ENCODE measurements at places on chromosomes 4 and X. TPM values are rescaled to one million over a fixed set of nuclear protein-coding genes. Genes with fewer than 3 reads are reported as not detected.
A peak's percentile ranks its signal among the peaks of the same experiment; 100 is the strongest.

DNA sequence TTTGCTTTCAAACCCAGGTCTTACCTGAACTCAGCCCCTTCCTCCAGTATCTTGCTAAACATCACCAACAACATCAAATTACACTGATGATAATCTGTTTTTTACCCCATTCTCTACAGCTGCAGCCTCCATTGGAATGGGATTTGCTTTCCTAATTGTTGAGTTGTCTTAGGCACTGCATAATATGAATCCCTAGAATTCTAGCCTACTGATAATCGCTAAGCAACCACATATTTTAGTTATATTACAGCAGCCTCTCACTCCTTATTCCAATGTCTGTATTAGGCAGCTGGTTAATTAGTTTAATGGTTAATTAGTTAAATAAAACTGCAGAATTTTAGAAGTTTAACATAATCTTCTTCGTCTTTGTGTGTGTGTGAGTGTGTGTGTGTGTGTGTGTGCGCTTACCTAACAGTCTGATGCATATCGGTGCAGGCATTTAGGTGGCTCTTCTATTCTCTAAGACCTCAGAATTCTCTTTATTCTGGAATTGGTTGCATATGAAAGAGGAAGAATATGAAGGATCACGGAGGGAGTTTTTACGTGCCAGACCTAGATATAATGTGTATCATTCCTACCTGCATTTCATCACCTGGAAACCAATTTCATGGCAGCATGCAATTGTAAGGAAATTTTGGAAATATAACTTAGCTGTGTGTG lies 5.3 kb upstream of the COMMD8 start:
- no peak for DNase-seq

- DNase-seq = no peak
Measured at GRCh38 chr4:80124246-80125211, 51.5 kb upstream of the ANTXR2 start.

DNA sequence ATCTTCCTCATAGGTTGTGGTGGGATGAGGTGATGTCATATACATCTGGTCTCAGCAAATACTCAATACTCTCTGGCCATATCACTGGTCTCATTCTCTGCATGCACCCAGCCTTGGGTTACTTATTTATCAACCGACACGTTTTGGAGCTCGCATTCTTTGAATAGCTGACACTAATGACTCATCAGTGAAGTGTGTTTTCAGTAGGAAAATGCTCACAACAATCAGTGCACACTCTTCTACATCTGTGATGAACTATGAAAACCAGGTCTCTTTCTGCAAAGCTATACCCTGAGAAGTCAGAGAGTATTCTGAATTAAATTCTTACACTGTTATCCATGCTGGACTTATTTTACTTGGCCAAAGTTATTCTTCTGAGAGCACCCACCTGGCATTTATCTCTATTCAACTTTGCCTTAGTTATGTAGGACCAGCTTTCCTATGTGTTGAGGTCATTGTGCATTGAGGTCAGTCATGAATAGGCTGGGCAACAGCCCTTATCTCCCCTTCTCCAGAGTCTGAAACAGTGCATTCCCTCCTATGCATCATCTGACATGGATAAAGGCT lies 58.7 kb upstream of the DHX15 start:
- DNase-seq = no peak

- DNase-seq = no peak
Measured at GRCh38 chr4:162957521-162958143, 209.1 kb downstream of the NAF1 start.

The ABCD1 gene
- total RNA-seq = 9.7 TPM

The ITIH6 gene
- not detected for total RNA-seq

The RS1 gene
- not detected for total RNA-seq

GRCh38 chr4:82721819-82722423 lies 76.7 kb downstream of the SCD5 start:
- peak; percentile 11 for DNase-seq

The KIT gene
- total RNA-seq = not detected

- no peak for DNase-seq
Measured at GRCh38 chrX:74389016-74389722, 32.1 kb upstream of the SLC16A2 start.

The DRP2 gene
- total RNA-seq = 0.10 TPM

GRCh38 chr4:106041294-106042002 lies 146.2 kb downstream of the NPNT start:
- DNase-seq = no peak

The KIF4A gene
- 0.22 TPM for total RNA-seq

- DNase-seq = no peak
Measured at GRCh38 chrX:13520936-13521335, 48.5 kb upstream of the EGFL6 start.

DNA sequence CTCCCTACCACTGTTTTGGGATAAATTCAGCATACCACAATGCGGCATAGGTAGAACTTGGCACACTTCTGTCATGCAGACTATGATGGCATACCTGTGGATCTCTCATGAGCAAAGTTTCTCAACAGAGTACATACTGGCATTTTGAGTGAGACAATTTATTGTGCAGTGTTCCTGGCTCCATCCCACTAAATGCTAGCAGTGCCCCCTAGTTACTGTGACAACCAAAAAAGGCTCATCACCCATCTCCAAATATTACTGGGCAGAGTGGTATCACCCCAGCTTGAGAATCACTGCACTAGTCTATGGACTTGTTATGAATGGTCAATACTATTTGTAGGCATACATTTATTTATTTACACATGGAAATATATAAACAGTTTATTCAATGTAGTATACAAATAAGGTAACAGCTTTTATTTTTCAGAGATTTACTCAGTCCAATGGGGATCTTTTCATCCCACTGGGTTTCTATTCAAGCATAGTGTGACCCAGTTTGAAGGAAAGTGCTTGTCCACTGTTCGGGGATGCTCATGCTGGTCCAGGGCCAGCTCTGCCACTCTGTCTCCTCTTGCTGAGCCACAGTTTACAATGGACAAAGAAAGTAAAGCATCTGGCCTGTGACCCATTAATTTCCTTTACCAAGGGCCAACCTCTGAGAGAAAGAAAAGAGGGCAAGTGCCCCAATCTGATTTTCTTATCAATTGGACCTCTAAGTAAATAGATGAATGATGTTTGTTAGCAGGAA lies 81.0 kb upstream of the IL2 start:
- DNase-seq = no peak

The CFI gene
- total RNA-seq = not detected

- DNase-seq = no peak
Measured at GRCh38 chr4:30837131-30837539, 117.0 kb downstream of the PCDH7 start.

The MAGEE1 gene
- 6.7 TPM for total RNA-seq

DNA sequence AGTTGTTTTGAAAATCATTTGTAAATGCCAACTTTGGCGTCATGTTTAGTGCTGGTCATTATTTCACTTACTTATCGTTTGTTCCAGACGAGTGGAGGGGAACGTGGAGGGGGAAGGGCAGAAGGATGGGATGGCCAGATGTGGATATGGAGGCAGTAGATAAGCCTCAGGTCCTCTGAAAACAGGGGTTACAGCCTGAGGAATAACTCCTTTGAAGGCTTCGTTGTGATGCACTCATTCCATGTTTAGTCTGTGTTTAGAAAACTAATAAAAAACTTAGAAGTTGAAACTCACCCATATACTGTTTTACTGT lies 1.1 kb downstream of the MOB1B start:
- no peak for DNase-seq

DNA sequence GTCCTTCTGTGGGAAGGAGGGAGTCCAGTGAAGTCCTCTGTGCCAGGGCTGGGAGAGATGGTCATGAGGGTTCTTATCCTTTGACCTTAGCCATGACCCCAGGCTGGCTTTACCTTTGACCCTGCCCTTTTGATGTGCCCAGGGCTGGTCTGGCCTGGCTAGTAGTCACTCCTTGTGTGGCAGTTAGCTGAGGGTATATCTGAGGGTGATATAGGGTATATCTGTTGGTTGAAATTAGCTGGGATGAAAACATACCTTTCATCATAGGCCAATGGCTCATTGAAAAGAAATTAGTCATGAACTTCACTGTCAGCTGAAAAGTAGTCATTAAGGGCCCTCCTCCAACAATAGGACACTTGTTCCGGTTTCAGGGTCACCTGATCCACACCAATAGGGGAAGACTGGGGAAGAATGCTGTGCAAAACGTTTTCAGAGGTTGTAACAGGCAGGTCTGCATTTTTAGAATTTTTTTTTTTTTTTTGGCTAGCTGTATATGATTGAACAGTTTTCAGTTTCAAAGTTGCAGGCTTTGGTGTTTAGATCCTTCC lies 74.6 kb upstream of the STOX2 start:
- DNase-seq = no peak

The SMARCAD1 gene
- 30.4 TPM for total RNA-seq

All from B cell (primary cell).